ENCODE measurements at places on chromosomes 13 and 19. TPM values are rescaled to one million over a fixed set of nuclear protein-coding genes. Genes with fewer than 3 reads are reported as not detected.

Gene MED16
- 51.8 TPM for total RNA-seq

Gene DPRX
- total RNA-seq, result not detected

Gene RYR1
- total RNA-seq, result 6.5 TPM

Gene BRME1
- 2.0 TPM for total RNA-seq

Gene ALOX5AP
- total RNA-seq, result 195 TPM

Gene DCLK1
- 4.5 TPM for total RNA-seq

DNA sequence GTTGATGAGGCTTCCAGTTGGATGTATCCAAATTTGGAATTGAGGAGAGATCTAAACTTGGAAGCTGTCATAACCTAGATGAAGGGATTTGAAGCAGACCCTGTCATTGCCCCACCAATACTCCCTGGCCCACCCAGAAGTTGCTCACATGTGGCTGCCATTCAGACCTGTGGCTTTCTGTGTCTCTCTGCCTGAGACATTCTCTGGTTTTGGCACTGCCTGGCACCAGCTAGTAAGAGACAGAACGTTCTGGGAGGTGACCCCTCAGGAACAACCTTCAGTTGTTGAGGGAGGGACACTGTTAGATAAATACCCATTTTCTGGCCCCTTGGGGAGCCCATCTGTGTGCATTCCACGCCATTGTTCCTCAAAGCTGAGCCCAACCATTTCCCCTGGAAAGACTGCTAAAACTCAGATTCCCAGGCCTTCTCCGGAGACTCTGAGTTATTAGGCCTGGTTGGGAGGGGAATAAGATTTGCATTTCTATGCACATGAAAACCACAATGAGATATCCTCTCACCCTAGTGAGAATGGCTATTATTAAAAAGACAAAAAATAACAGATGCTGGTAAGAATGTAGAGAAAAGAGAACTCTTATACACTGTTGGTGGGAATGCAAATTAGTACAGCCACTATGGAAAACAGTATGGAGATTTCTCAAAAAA is 290.4 kb downstream of the TSHZ3 start:
- H3K4me3 ChIP-seq, result no peak overlapping the region
- no peak for DNase-seq
- H3K27me3 ChIP-seq, result no peaks in the 10 kb centered on the region
- H3K4me1 ChIP-seq, result no peaks in the 10 kb centered on the region

DNA sequence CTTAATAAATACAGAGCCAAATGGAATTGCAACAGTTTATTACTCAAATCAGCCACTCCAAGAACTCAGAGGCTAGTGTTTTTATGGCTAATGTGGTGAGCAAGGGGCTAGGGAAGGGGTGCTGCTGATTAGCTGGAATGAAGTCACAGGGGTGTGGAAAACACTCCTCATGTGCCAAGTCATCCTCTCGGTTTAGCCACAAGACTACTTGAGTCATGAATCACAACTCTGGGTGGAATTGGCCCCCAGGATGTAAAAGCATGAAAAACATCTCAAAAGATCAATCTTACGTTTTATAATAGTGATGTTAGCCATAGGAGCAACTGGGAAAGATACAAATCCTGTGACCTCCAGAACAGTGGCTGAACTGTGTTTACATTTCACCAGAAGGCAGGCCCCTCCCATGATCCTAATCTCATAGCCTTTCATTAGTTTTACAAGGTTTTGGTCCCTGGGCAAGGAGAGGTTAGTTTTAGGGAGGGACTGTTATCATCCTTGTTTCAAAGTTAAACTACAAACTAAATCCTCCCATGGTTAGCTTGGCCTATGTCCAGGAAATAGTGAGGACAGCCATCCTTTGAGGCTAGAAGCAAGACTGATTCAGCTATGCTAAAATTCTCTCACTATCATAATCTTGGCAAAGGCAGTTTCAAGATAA is 2020.1 kb upstream of the PCDH20 start:
- no peaks in the 10 kb centered on the region for H3K36me3 ChIP-seq
- H3K27ac ChIP-seq, result no peak overlapping the region

- H3K27ac ChIP-seq, result no peak overlapping the region
- H3K27me3 ChIP-seq, result no peaks in the 10 kb centered on the region
- DNase-seq, result no peak
- H3K36me3 ChIP-seq, result no peaks in the 10 kb centered on the region
Measured at GRCh38 chr13:100235311-100235901, 146.5 kb downstream of the PCCA start.

GRCh38 chr13:75052616-75053015 is 429.4 kb downstream of the TBC1D4 start:
- H3K36me3 ChIP-seq, result no peaks in the 10 kb centered on the region
- no peak overlapping the region for H3K27ac ChIP-seq
- DNase-seq, result no peak
- no peaks in the 10 kb centered on the region for H3K4me1 ChIP-seq
- H3K4me3 ChIP-seq, result no peak overlapping the region
- H3K27me3 ChIP-seq, result no peaks in the 10 kb centered on the region

DNA sequence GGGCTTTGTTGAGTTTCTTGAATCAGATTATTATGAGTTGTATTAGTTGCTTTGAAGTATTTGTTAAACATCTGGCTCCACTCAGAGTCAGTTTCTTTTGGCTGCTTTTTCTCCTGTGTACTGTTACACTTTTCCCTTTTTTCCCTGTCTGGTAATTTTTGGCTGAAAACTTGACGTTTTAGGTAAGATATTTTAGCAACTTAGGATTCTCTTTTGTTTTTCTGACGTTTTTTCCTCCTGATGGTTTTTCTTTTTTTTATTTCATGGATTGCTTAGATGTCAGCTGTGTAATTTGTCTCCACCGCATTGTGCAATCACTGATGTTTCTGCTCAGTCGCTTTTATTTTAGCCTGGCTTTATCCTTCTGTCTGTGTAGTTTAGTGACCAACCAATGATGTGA is 20.7 kb downstream of the RFC3 start:
- no peaks in the 10 kb centered on the region for H3K27me3 ChIP-seq
- no peaks in the 10 kb centered on the region for H3K4me1 ChIP-seq
- H3K4me3 ChIP-seq, result no peak overlapping the region
- peaks cover 8% of the 10 kb centered on the region for H3K36me3 ChIP-seq

DNA sequence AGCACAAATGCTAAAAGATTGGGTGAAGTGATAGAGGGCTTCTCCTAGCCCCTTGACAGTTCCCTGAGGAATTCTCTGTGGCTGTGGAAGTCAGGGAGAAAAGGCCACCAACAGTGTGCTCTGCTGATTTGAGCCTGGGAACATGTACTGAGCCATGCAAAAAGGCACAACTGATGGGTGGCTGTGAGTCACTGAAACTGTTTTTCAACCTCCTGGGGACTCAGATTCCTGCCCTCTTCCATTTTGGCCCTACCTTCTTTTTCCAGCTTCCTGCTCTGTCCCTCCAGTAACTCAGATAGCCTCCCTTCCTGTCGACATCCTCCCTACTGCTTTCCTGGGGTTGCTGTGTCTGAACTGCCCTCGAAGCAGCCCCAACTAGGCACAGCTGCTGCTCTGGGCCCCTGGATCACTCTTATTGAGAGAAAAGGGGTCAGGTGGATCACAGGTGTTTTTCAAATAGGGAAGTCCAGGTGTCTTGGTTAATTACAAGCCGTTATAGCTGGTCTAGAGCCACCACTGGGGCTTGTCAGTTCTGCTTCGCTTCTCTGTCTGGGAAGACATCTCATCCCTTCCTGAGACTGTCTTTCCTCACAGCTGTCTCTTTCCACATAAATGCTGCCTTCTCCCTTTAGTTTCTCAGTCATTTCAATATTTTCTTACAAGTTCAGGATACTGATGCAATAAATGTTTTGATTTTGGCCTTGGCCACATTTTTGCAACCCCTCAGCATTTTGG is 13.7 kb downstream of the FAM124A start:
- H3K4me1 ChIP-seq, result peaks cover 1% of the 10 kb centered on the region
- no peak for DNase-seq

DNA sequence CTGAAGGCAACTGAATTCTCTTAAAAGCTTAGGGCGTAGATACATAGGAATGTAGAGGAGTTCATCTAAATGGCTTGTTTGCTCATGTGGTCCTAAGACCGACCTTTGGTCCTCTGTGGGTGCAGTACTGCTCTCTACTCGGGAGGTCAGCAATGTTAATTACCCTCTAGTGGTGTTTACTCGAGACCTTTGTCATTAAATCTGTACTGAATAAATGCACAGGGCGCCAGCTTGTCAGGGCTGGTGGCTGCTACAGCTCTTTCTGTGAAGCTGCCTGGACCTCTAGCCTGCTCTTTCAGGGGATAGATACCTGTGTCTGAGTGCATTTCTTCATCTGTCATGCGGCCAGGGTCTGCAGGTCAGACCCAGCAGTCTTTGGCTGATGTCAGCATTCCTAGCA is 29.2 kb upstream of the MPHOSPH8 start:
- peaks cover 7% of the 10 kb centered on the region for H3K4me1 ChIP-seq
- H3K36me3 ChIP-seq, result no peaks in the 10 kb centered on the region
- no peak overlapping the region for H3K4me3 ChIP-seq
- no peak overlapping the region for H3K27ac ChIP-seq
- peaks cover 19% of the 10 kb centered on the region for H3K27me3 ChIP-seq
- DNase-seq, result no peak

GRCh38 chr19:44684892-44685863 is 13.8 kb upstream of the CEACAM16 start:
- no peaks in the 10 kb centered on the region for H3K27me3 ChIP-seq
- no peaks in the 10 kb centered on the region for H3K36me3 ChIP-seq
- peaks cover 34% of the 10 kb centered on the region for H3K4me1 ChIP-seq
- no peak overlapping the region for H3K4me3 ChIP-seq
- no peak for DNase-seq
- H3K27ac ChIP-seq, result peak overlapping the region; percentile 63

DNA sequence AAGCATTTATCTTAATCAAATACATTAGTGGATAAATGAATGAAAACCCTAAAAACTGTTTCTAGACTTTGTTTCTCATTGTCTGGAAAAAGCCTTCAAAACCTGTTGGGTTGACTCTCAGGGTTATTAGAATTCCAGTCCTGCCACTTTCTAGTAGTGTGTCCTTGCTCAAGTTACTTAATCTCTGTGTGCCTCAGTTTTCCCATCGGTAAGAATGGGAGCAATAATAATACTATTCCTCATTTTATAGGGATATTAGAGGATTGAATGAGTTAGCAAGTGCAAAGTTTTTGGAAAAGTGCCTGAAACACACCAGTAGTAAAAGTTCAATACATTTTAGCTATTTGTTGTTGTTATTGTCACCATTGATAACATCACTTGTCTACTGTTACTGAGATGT is 2.9 kb downstream of the URAD start:
- H3K36me3 ChIP-seq, result no peaks in the 10 kb centered on the region
- no peak overlapping the region for H3K4me3 ChIP-seq
- no peaks in the 10 kb centered on the region for H3K4me1 ChIP-seq
- no peak overlapping the region for H3K27ac ChIP-seq

DNA sequence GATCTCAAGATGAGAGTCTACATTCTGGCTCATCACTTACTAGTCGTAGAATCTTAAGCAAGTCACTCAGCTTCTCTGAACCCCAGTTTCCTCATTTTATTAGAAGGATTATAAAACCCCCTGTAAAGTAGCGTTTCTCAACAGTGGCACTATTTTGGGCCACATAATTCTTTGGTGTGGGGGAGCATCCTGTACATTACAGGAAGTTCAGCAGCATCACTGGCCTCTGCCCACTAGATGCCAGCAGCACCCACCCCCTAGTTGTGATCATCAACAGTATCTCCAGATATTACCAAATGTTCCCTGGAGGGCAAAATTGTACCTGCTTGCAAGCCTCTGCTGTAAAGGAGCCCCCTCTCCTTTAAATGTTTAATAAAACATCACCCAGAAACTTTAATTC is 22.6 kb downstream of the STARD13 start:
- no peak for DNase-seq
- peaks cover 79% of the 10 kb centered on the region for H3K4me1 ChIP-seq
- H3K27ac ChIP-seq, result no peak overlapping the region
- no peaks in the 10 kb centered on the region for H3K27me3 ChIP-seq

Measured in upper lobe of right lung (tissue), 1 donor.